ENCODE measurements at places on chromosomes 7 and 10.

DNA sequence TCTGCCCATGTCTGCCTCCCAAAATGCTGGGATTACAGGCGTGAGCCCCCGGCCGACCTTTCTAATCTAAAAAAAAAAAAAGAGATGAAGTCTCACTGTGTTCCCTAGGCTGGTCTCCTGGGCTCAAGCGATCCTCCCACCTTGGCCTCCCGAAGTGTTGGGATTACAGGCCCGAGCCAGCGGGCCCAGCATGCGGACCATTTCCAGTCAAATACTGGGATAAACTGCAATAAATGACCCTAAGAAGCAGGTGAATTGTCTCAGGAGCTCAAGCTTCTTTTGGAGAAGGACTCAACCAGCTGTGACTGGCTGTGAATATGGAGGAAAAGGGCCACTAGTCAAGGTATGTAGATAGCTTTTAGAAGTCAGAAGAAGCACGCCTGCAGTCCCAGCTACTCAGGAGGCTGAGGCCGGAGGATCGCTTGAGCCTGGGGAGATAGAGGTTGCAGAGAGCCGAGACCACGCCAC, 550 bp upstream of the CREM start:
- no peak for DNase-seq

DNA sequence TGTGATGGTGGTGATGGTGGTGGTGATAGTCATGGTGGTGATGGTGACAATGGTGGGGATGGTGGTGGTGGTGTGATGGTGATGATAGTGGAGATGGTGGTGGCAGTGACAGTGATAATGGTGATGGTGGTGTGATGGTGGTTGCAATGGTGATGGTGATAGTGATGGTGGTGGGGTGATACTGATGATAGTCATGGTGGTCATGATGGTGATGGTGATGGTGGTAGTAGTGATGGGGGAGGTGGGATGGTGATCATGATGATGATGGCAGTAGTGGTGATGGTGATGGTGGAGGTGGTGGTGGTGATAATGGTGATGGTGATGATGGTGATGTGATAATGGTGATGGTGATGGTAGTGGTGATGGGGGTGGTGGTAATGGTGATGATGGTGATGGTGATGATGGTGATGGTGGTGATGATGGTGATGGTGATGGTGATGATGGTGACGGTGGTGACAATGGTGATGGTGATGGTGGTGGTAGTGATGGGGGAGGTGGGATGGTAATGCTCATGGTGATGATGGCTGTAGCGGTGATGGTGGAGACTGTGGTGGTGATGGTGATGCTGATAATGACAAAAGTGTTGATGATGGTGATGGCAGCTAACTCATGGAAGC, 4.7 kb upstream of the PWWP2B start:
- no peak for DNase-seq

- DNase-seq: no peak
These were observed 66.7 kb downstream of the ARL4A start for GRCh38 chr7:12754179-12754578.

DNA sequence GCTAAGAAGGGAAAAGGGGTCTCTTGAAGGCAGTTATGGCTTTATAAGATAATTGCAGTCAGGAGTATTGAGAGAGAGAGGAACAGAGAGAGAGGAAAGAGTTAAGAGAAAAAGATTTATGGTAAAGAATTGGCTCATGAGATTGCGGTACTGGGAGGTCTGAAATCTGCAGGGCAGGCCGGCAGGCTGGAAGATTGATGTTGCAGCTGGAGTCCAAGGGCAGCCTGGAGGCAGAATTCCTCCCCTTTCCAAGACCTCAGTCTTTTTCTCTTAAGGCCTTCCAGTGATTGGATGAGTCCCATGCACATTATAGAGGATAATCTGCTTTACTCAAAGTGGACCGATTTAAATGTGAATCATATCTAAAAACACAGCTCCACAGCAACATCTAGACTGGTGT, 68.4 kb downstream of the HACD1 start:
- DNase-seq: no peak

- no peak for DNase-seq
These were observed 113.4 kb downstream of the BTRC start for GRCh38 chr10:101467286-101467770.

DNA sequence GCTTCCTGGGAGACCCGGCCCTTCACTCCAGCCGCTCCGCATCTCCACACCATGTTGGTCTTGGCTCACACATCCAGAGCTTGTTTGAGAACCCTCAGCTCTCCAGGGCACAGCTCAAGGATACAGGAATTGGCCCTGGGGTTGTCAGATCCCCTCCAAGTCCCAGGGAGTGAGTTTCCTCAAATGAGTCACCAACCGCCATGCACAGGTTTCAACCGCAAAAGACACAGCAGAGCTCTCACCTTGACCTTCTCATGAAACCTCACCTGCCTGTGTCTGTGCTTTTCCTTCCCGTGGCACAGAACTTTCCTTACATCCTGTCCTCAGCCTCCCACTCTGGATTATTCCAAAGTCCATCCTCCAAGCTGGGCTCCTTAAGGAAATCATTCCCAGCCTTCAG, 20.6 kb downstream of the AZGP1 start:
- DNase-seq: no peak

- DNase-seq: no peak
These were observed 132.6 kb downstream of the LHPP start for GRCh38 chr10:124594240-124594639.

GRCh38 chr7:152751449-152752141, 8.0 kb upstream of the ACTR3B start:
- no peak for DNase-seq

DNA sequence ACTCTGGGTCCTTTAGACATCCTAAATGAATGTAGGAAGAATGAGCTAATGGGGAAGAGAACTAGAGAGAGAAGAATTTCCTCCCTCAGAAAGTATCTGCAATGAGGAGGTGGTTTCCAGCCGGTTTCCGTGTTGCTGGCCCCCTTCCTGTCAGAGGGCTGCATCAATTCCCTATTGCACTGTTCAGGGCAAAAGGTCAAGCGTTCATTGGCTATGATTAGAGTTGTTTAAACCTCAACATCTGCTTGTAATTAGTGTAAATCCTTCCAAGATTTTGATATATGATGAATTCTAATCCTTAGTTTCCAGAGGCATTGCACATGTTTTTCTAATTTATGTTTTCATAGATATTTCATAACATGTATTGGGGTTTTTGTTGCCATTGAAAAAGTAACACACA, 107.3 kb upstream of the SGCE start:
- no peak for DNase-seq

GRCh38 chr7:24729365-24730017, 27.8 kb downstream of the GSDME start:
- DNase-seq: no peak

GRCh38 chr10:98085238-98085637, 49.2 kb upstream of the R3HCC1L start:
- no peak for DNase-seq

- DNase-seq: no peak
These were observed 46.6 kb upstream of the ARHGAP12 start for GRCh38 chr10:31975157-31975765.

- DNase-seq: no peak
These were observed 42.1 kb downstream of the FAM53B start for GRCh38 chr10:124701881-124702656.

DNA sequence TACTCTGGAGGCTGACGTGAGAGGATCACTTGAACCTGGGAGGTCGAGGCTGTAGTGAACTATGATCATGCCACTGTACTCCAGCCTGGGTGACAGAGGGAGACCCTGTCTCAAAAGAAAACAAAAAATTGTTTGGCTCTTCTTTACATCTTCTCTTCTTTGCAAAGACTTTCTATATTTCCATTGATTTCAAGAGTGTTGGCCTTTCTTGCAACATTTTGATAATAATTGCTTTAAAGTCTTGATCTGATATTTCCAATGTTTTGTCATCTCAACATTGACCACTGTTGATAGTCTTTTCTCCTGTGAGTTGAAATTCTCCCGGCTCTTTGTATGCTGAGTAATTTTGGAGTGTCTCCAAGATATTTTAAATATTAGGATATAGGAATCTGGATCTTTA, 17.8 kb upstream of the CLDN4 start:
- DNase-seq: no peak

- no peak for DNase-seq
These were observed 87.8 kb upstream of the PPP2R2D start for GRCh38 chr10:131812736-131813604.

DNA sequence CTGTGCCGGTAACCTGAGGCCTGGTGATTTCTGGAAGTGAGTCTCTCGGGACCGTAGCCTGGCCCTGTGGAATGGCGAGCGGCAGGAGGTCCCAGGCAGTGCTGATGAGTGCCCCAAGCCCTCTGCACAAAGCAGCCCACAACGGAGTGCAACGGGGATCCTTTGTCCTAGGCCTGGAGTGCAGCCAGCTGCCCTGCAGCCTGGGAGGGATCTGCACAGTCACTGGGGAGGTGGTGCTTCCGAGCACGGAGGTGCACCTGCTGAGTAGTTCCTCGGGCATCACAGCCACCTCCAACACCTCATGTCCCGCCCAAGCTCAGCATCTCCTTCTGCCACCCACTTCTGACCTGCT, 162.8 kb upstream of the ZMIZ1 start:
- no peak for DNase-seq

- DNase-seq: no peak
These were observed 57.5 kb upstream of the FAM133B start for GRCh38 chr7:92647652-92648051.

DNA sequence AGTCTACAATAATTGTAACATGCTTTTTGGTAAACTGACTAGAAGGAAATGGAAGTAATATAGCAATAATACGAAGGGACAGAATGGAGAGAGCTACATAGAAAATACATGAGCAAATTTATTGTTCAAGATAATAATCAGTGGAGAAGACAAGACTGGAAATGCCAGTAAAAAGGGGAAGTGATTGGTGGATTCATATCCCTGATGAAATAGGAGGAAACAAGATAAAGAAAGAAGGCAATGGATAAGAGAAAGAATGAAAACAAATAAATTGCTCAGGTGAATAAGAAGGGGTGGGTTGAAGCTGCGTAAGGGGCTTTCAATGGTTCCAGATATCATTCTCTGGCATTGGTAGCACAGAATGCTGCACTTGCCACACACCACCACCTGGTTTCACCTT, 135.9 kb downstream of the LRRN3 start:
- DNase-seq: no peak

DNA sequence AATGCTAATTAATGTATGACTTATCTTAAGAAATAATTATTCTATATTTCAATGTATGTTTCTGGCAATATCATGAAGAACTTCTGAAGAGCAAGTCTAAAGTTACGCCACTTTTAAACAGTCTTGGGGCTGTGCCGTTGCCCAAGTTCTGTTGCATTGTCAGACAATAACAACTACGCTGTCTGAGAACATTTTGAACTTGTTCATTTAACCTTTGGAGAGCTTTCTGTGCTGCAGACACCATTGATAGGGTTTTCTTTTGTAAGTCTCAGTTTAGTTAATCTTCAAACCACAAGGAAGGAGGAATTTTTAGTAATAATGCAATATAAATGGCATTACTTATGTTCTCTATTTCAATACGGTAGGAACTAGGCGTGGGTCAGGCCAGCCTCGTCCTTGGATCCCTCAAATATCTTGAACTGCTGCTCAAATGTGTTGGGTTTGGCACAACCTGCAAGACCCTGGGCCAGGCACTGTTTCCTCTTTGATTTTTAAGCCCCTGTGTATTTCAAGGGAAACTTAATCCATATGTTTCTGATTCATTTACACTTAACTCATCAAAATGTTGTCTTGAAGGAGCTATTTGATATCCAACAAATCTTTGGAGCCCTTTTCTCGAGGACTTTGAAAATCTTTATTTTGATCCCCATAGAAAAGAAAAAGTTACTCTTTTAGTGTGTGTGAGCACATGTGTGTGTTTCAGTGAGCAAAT, 215.5 kb downstream of the INHBA start:
- DNase-seq: no peak

DNA sequence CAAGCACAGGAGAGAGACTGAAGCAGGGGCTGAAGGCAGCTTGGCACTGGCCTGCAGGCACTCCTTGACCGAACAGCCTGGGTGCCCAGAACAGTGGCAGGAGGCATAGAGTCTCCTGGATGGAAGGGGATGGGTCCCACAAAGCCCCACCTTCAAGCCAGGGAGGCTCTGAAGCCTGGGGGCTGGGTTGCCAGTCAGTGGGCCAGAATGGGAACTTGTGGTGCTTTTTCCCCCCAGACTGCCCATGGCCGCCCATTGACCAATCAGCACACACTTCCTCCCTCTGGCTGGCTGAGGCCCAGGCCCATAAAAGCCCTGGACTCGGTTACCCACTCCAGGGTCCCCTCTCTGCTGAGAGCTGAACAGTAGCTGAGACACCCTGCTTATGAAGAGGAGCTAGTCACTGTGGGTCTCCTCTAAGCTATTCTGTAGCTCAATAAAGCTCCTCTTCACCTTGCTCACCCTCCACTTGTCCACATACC, 109.6 kb downstream of the ELAPOR2 start:
- no peak for DNase-seq

- DNase-seq: no peak
These were observed 675 bp downstream of the ABRAXAS2 start for GRCh38 chr10:124802313-124802675.

GRCh38 chr10:79242620-79243152, 104.6 kb upstream of the PPIF start:
- no peak for DNase-seq

- no peak for DNase-seq
These were observed 517.4 kb downstream of the CCSER2 start for GRCh38 chr10:84845628-84846261.

DNA sequence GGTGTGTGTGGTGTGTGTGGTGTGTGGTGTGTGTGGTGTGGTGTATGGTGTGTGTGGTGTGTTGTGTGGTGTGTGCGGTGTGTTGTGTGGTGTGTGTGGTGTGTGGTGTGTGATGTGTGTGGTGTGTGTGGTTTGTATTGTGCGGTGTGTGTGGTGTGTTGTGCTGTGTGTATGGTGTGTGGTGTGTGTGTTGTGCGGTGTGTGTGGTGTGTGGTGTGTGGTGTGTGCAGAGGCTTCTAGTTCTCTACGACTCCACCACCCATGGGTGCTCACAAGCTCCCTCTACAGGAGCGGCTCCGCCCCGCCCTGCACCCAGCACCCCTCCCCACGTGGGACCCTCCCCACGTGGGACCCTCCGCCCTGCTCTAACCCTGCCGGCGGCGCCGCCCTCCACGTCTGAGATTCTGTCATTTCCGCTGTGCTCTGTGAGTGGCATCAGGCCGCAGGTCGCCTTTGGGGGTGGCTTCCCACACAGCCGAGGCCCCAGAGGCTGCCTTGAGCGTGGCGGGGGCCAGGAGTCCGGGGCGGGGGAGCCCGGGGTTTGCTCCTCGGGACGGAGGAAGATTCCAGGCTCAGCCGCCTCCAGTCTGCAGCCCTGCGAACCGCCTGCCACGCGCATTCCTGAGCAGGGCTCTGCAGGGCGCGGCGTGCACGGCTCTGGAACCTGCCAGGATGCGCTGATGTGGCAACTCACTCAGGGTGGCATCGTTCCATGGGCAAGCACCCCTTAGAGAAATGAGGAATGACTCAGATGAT, 37.0 kb upstream of the DNAJB6 start:
- no peak for DNase-seq

- DNase-seq: no peak
These were observed 41.4 kb downstream of the COL1A2 start for GRCh38 chr7:94436018-94436604.

GRCh38 chr7:112701456-112701855, 88.7 kb downstream of the TMEM168 start:
- DNase-seq: no peak

GRCh38 chr10:14365266-14365665, 34.5 kb upstream of the FRMD4A start:
- no peak for DNase-seq

Data from left renal cortex interstitium (tissue), 4 donors.